ENCODE measurements at places on chromosomes 3 and 15.

DNA sequence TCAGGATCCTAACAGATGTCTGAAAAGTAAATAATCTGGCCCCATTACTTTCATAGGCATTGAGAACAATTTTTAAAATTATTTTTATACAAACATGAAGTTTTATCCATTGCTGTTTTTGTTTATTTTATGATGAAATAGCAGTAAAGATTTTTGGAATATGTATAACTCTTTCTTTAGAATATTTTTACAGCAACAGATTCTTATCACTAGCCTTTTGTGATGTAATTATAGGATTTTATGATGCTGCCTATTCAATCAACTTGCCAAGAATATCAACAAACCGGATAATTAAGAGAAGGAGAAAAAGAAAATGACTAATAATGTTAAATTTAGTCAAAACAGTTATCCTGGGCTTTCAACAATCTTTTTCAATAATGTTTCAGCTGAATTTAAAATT is 386.3 kb downstream of the ZIC1 start:
- no peak for DNase-seq

DNA sequence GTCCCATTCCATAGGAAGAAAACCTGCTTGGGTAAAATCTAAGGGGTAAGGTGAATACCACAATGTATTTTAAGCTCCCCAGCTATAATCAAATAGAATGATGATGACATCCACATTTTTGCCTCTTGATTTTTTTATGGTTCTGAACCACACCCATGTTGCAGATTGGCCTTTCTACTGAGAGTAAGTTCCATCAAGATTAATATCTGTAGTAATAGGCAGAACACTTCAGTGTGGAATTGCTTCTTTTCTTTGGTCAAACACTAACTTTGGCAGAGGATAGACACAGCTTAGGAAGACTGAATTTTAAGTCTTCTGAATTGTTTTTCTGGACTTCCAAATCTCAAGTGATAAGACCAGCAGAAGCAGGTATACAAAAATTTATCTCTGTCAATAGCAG is 27.0 kb downstream of the PLS1 start:
- DNase-seq, result no peak

- no peak for DNase-seq
These were observed 60.5 kb upstream of the KY start for GRCh38 chr3:134711284-134711683.

DNA sequence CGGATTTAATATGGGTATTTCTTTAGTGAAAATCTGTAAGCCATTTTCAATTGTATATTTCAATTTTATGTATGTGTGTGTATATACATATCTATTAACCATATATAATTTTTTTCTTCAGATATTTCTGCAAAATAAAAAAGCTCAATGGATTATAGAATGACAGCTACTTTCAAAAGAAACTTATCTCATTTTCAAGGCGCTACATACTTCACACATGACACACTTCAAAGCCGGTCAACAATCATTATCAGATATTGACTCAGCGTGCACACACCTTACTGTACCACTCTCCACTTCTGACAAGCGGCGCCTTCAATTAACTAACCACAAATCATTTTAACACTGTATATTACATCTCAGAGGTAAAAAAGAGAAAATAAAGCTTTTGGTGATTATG is 39.6 kb downstream of the ATP13A3 start:
- DNase-seq, result peak; percentile 25

DNA sequence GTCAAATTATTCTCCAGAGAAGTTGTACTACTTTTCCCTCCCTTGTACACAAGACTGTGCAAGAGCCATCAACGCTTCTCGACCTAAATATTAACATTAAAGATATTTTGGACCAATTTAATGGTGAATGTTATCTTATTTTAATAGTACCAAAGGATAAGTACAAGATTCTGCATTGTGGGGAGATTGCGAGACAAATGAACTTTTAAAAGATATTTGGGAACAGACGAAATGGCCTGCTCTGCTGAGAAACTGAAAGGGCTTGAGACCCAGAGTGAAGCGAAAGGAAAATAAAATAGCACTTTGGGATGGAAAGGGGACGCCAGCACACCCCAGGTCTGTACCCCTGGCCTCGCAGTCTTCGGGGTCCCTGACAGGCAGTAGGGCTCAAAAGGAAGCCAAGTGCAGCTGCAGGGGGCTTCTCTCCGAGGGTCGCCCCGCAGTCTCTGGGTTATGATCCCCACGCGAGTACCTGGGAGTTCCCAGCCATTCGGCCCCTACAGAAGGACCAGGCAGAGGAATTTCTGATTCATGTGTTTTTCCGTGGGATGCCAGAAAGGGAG is 97.6 kb upstream of the VGLL3 start:
- DNase-seq, result no peak

DNA sequence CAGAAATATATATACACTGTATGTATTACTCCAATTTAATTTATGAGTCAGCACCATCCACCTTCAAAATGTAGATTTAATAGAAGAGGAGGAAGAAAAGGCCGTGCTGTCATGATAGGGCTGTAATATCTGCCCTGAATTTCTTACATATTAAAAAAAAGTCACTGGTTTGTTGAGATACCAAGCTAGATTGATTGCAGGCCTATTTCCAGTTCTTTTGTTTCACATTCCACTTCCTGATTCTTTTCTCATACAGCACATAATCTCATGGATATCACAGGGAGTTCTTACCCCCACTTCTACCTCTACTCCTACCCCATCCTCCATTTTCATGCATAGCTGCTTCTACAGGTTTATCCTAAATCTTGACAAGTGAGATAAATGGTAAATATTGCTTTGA is 290.3 kb downstream of the ZBTB20 start:
- no peak for DNase-seq

DNA sequence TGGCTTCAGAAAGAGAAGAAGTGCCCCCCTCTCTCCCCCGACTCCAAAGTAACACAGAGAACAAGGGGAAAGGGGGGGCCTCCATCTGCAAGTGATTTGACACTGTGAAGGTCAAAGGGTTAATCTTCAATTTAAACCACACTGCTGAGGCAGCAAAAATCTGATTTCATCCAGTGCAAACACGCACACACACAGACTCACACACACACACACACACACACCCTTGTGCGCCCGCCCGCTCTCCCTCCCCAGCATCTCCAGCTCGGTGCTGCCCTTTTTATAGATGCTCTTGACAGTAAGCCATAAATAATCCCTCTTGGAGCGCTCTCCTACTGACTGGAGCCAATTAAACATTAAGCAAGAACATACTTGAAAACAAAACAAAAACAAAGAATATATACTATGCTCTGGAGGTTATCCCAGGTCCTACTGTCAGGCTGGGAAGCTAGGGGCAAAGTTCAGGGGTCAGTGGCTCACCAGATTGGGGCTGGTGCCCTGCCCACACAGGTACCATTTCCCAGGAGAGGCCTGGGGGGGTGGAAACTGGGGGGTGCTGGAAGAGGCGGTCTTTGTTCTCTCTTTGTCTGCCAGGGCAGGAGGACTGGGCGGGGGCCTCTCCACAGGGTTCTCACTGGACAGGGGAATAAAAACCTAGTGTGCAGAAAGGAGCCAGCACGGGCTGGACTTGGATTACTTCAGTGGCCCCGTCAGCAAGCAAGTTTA is 16.3 kb downstream of the BMF start:
- peak; percentile 54 for DNase-seq

GRCh38 chr3:181915551-181915950 is 203.8 kb downstream of the SOX2 start:
- no peak for DNase-seq

DNA sequence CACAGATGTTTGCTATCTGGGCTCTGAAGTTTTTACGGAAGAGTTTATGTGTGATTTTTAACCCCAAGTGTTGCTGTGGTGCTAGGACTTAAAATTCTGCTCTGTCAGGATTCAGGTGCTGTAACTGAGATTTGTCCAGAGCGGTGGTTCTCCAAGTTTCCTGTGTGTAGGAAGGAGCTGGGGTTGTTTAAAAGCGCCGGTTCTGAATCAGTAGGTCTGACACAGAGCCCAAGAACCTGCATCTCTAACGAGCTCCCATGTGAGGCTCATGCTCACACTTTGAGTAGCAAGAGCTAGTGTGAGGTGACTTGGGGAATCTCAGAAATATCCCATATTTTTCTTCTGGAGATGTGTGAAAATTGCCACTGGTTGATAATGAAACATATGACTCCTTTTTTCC is 325.5 kb downstream of the SATB1 start:
- DNase-seq, result no peak

GRCh38 chr3:109152320-109152719 is 15.8 kb downstream of the C3orf85 start:
- DNase-seq, result no peak

DNA sequence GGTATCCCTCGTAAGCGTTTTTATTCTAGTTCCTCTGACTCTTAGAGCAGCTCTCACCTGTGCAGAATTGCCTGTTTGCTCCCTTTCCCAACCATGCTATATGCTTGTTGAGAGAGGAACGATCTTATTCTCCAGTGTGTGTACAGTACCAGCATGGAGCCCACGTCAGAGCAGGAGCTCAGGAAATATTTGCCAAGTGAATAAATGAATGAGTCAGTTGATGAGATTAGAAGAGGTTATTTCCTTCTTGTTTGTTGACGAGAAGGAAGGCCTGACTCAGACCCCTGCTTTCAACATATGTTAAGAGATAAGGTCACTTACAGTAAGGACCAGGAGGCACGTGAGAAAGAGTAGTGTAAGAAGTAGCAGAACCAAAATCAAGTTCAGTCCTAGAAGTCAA is 106.3 kb upstream of the ABHD17C start:
- DNase-seq, result no peak

- DNase-seq, result no peak
These were observed 104.2 kb upstream of the SPRED1 start for GRCh38 chr15:38148471-38148870.

DNA sequence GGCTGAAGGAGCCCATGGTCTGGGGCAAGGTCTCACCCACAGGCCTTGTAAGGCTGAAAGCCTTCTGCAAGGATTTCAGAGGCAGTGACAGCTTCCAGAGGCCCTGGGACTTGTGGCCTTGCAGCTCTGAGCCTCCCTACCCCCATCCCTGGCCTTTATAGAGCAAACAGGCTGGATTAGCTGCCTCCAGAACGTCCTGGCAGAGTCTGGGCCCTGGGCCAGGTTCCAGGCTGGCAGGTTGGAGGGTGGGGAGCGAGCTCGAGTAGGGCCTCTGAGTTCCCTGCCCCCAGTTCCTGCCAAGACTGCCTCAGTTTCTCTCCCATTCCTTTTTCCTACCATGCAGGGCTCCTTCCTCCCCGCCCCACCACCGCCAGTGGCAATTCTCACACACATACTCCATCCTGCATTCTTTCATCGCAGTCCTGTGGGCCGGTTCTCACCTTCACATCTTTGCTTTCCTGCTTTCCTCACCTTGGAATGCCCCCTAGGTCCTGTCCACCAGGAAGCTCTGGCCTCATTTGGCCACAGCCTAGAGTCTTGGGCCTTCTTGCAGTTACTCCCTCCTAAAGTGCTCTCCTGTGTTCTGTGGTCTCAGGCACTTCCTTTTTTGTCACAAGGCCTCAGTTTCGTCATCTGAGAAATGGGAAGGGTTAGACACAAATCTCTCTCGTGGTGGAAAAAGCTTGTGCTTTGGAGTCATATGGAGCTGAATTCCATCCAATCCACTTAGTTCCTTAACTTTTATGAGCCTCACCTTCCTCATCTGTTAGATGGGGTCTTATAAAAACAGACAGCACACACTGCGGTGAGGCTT is 2.7 kb downstream of the LMAN1L start:
- DNase-seq, result no peak

DNA sequence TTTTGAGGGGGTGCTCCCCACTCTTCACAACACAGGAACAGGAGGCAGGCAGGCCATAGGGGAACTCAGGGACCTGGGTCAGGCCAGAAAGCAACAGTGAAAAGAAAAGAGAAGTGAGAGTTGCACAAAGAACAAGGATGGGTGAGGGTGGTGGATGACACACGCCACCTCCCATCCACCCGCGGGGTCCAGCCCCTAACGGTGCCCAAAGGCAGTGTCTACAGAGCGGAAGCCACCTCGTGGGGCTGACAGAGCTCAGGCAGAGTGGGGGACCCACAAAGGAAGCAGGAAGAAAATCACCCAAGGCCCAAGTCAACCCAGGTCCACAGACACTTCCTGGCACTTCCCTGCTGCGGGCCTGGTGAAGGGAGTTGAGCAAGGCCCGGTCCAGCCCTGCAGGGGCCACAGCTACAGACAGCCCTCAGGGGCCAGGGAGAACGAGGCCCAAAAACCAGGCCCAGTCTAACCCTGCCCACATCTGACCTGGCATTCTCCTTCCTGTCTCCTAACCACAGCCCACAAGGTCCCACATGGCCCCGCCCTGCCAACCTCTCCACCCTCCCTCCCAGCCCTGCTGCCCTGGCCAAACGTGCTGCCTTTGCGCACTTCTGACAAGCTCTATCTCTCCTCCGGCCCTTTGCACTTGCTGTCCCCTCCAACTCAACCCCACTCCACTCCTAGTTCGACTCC is 5.9 kb downstream of the NUP210 start:
- DNase-seq, result no peak

- no peak for DNase-seq
These were observed 18.0 kb upstream of the ARNT2 start for GRCh38 chr15:80386151-80386550.

DNA sequence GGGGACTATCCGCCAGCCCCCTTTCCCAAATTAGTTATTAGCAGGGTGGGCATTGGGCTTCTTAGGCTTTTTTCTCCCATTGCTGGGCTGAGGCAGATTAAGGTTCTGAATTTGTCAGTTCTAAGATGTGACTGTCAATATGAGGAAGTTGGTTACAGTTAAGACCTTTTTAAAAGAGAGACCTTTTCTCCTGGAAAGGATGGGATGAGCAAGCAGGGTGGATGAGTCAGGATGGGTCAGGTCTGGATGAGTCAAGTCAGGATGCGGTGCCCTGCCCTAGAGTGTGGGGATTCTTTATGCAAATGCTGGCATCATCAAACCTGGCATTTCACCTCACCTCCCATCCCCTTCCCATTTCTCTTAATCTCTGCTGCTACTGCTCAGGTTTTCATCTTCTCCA is 1.9 kb downstream of the AEN start:
- no peak for DNase-seq

GRCh38 chr3:197019535-197019934 is 10.1 kb downstream of the MELTF start:
- DNase-seq, result no peak

GRCh38 chr3:81696090-81696489 is 65.4 kb downstream of the GBE1 start:
- no peak for DNase-seq

- DNase-seq, result no peak
These were observed 41.3 kb downstream of the ETV5 start for GRCh38 chr3:186067360-186068242.

All from NCI-H1436 (cell line).